Activated T-helper 1 cell treated with anti-CD3 and anti-CD28 coated beads, Interleukin-12 subunit alpha, Interleukin-12 subunit beta, Interleukin-2, Interleukin-4 antibody, amounts not matched to agents 30 ng/mL and 10 ng/mL and 1 ng/mL, durations not matched to agents 14 hours and 24 hours and 36 hours (primary cell): ENCODE measurements at places on chromosomes 1 and 21.

- DNase-seq = no peak
Measured at GRCh38 chr21:45386728-45387371, 18.1 kb upstream of the COL18A1 start.

DNA sequence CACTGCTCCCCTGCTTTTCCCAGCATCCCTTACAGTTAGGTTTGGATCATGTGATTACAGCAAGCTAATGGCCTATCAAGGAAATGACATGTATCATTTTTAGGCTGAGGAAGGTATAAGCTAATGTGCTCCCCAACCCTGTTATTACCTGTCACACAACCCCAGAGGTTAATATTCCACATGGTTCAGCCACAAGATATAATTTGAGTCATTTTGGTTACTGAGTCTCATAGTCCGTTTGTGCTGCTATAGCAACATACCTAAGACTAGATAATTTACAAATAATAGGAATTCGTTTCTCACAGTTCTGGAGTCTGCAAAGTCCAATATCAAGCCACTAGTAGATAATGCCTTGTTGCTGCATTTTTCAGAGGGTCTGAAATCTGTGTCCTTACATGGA is 29.1 kb upstream of the SLC16A1 start:
- DNase-seq = no peak

DNA sequence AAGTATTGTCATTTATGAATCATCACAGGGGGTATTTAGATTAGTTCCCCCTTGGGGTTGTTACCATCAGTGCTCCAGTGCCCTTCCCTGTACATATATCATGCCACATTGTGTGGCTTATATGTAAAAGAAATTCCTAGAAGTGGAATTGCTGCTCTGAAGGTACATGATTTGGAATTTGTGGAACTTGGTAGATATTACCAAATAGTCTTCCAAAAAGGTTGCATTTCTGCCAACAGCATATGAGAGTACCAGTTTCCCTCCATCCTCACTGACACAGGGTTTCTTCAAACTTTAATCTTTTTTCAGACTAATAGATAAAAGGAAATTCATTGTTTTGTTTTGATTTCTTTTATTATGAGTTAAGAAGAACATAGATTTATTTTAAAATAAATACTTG is 41.3 kb downstream of the AKNAD1 start:
- no peak for DNase-seq

- DNase-seq = no peak
Measured at GRCh38 chr21:33035147-33035546, 9.4 kb downstream of the OLIG2 start.

- no peak for DNase-seq
Measured at GRCh38 chr1:221783437-221783836, 41.5 kb upstream of the DUSP10 start.

DNA sequence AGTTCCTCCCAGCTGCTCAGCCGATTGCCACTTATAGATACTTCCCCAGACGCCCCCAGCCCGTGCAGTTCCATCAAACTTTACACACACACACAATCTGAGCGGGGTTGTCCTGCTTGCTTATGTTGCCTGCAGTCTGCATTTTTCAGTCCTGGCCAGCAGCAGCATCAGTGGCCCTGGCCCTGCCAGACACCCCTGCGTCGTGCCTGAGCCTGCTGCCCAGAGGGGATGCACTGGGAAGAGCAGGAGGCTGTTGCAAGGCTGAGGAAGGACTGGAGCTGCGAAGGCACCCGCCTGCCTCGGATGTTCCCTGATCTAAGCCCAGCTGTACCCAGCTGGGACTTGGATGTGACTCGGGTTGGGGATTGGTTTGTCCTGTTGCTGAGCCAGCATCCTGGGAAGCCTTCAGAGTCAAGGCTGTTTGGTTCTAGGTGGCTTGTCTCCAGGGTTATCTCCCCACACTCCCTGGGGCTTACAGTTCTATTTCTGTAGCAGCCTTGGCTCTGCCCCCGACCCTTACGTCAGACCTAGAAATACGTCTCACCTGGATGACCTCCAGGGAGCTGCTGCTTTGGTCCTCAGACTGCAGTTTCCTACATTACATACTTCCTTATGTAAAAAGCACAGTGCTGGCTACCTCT is 42.3 kb downstream of the MAN1C1 start:
- DNase-seq = no peak

DNA sequence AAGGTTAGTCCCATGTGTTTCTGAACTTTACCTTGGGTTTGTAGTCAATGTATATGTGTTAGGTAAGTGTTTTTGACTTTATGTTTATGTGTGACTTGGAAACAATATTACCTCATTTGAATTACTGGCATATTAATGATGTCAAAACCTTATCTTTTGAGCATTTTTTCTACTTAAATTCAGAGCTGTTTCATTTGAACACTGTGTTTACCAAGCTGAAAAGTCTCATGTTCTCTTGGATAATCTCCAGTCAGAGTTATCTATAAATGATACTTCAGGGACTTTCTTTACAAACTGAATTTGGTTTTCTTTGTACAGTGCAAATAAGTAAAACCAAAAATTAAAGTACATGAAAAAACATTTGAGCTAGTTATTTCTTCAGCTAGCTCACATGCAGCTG is 30.0 kb downstream of the ADAMTS1 start:
- DNase-seq = no peak

GRCh38 chr1:32618673-32619221 is 31.6 kb downstream of the ZBTB8OS start:
- no peak for DNase-seq

GRCh38 chr1:45001011-45001481 is 10.1 kb downstream of the HECTD3 start:
- no peak for DNase-seq

DNA sequence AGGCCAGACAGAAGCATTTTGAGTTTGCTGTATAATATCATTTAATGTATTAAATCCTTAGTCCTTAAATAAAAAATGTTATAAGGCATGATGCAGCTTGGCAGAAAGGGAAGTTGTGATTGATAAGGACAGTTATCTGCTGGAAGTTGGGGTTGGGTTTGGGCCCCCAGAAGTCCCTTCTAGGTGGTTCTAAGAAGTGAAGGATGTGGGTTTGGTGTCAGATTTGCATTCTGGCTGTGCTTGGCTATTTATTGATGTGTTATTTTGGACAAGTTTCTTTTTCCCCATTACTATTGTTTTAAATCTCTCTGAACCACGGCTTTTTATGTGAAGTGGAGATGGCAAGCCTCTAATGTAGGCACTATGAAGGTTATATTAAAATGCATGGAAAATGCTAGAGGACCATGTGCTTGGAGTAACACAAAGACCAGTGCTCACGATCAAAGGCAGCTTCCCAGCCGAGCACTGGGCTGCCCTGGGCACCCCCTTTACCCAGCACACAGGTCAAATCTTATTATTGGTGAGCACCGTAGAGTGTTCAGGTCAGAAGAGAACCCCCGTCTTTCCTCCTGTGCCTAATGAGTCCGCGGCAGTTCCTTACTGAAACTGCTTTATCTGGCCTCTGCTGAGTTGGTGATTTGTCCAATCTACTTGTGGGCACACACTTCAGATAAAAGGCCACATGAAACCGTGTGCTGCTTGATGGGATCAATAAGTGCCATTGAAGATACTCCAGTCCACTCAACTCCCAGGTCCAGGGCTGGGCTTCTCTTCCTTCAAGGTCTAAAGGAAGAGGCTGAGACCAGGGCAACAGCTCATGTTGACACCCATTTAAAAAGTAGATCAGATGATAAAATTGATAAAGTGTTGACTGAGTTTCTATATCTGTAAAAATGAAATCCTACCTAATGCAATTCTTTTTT is 212.0 kb downstream of the PRDM2 start:
- DNase-seq = no peak

GRCh38 chr1:158011714-158012113 is 18.3 kb downstream of the KIRREL1 start:
- DNase-seq = no peak

GRCh38 chr1:54980528-54981241 is at the start of gene TMEM61:
Gene TMEM61 (plus strand): TSS chr1:54980628. CDS start chr1:54981066, 438 bp downstream.
- no peak for DNase-seq

GRCh38 chr1:149927056-149927562 is 494 bp downstream of the SF3B4 start:
- DNase-seq = no peak

- DNase-seq = no peak
Measured at GRCh38 chr1:62712336-62713243, 24.4 kb upstream of the DOCK7 start.

DNA sequence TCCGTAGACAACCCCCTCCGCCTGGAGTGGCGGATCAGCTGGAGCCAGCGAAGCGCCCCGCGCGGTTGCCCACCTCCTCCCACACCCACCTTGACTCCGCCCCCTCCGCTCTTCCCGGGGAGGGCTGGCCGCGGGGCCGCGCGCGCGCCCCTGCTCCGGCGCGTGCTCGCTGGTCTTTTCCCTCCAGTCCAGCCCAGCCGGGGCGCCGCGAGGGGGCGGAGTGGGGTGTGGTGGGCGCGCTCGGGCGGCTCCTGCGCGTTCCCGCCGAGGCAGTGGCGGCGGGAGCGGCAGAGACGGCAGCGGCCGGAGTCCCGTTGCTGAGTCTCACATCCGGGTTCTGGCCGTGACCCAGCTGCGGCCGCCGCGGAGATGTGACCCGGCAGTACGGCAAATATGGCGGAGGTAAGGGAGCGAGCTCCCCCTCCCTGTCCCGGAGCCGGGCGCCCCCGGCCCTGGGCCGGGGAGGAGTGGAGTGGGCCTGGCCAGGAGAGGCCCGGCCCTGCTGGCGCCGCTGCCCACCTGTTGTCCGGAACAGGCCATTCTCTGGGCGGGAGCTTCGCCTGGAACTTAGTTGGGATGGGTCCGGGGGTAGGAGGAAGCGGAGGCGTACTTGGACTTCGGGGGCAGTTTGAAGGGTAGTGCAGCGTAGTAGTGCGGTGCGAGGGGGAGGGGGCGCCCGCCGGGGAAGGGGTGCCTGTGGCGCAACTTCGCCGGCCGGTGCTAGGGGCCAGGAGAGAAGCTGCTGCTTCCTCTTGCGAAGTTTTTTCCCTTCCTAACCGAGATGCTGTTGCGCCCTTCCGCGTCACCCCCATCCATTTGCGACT is 5.4 kb downstream of the MIER1 start:
- peak; percentile 93 for DNase-seq

DNA sequence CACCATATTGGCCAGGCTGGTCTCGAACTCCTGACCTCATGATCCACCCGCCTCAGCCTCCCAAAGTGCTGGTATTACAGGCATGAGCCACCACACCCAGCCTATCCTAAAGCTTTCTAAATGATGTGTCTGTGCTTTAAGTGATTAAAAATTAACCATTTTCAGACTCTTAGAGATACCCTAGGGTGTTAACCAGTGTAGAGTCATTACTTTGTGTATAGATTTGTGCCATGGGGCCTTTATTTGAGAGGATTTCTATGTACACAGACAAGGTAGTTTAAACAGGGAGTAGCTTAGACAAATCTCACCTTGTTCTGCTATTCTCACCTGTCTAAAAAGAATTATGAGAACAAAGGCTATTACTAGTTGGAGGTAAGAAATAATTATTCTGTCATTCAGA is 12.7 kb upstream of the PLEKHM2 start:
- DNase-seq = no peak

DNA sequence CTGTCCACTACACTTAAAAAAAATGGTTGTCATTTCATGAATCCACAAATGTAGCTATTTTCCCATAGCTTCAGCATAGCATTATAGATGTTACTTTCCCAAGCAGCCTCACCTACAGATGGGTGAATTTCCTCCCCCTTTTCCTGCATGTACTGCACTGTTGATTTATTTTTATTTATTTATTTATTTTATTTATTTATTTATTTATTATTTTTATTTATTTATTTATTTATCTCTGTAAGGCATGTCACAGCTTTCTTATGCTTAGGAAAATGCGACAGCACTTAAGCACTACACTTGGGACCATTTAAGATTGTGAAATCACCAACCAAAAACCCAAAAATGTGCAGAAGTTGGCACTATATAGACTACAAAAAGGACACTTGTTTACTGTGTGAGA is 4.9 kb downstream of the CD1A start:
- DNase-seq = no peak

- DNase-seq = no peak
Measured at GRCh38 chr1:232036181-232036933, 409.8 kb downstream of the DISC1 start.

- DNase-seq = no peak
Measured at GRCh38 chr1:76106719-76107235, 32.2 kb downstream of the ST6GALNAC3 start.

GRCh38 chr1:67162954-67163353 is 3.3 kb upstream of the IL23R start:
- DNase-seq = peak; percentile 62

DNA sequence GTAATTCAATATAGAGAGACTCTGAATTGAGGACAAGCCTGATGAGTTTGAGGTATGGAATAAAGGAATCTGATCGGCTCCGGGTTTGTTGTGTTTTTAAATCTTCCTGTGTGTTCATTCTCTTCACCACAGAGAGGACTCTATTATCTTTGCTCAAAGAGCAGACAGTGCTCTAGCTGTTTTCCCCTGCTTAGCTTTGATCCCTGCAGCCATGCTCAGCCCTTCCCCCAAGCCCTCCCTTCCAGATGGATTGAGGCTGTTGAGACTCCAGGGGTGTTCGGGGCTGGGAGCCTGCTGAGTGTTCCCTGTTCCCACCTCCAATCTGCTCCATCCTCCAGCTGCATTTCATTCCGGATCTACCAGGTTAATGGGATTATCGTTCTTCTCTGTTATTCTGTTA is 74.2 kb upstream of the CXADR start:
- DNase-seq = no peak

DNA sequence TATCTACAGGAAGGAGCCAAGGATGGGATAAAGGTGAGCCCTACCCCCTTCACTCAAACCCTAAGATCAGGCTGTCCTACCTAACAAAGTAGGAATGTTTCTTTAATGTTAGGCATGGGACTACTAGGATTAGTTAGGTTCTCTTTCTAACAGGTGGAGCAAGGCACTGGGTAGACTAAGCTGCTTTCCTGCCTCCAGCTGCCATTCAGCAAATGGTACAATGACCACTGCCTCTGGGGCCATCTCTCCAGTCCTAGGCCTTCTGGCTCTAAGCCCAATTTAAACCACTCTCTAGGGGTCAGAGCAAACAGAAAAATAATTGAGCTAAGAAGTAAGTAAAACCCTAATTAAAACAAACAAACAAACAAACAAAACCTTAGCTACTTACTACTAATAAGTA is 15.7 kb upstream of the IPO9 start:
- DNase-seq = no peak

DNA sequence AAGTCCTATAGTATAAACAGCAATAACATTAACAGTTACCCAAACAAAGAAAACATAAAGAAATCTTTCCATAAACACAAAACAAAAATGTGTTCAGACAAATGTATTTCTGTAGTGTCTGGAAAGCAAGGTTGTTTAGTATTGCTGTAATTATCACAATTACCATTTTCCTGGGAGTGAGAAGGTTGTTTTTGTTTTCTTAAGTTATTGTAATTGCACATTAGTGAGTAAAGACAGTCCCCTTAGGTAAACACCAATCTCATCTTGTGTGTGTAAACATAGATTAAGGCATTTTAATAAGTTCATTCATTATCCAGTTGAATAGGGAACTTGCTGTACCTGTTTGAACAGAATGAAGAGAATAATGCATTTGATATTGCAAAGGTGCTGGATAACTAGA is 356.9 kb upstream of the ADGRL4 start:
- DNase-seq = no peak

- no peak for DNase-seq
Measured at GRCh38 chr1:220342853-220343252, 70.6 kb upstream of the RAB3GAP2 start.

- DNase-seq = peak; percentile 52
Measured at GRCh38 chr1:200888349-200888838, 6.3 kb upstream of the INAVA start.
